ENCODE measurements at places on chromosomes 1 and 21. TPM values are rescaled to one million over a fixed set of nuclear protein-coding genes. Genes with fewer than 3 reads are reported as not detected.

HMGCS2 gene
- 0.12 TPM for total RNA-seq

GRCh38 chr1:38285807-38286530 is 239.4 kb upstream of the POU3F1 start:
- H3K4me1 ChIP-seq, result no peaks in the 10 kb centered on the region
- H3K4me3 ChIP-seq, result no peak overlapping the region
- no peaks in the 10 kb centered on the region for H3K27me3 ChIP-seq
- H3K36me3 ChIP-seq, result no peaks in the 10 kb centered on the region
- H3K27ac ChIP-seq, result no peak overlapping the region

ZYG11A gene
- not detected for total RNA-seq

DNA sequence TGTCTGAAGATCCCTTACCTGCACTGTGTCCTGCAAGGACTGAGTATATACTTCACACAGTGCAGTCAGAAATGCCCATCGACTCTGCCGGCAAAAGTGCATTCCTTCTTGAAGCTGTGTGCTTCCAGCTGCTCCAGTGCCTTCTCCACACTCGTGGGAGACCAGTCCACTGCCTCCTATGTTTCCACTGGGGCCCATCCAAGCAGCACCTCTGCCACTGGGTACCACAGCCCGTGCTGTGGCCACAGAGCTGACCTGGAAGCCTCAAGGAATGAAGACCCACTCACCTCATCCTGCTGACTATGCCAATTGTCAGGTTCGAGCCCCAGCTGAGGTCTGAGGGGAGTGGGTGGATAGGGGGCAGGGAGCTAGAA is 108.1 kb downstream of the GDAP2 start:
- H3K27ac ChIP-seq, result no peak overlapping the region
- peaks cover 6% of the 10 kb centered on the region for H3K4me1 ChIP-seq
- no peak for DNase-seq
- no peaks in the 10 kb centered on the region for H3K36me3 ChIP-seq
- no peaks in the 10 kb centered on the region for H3K27me3 ChIP-seq

DNA sequence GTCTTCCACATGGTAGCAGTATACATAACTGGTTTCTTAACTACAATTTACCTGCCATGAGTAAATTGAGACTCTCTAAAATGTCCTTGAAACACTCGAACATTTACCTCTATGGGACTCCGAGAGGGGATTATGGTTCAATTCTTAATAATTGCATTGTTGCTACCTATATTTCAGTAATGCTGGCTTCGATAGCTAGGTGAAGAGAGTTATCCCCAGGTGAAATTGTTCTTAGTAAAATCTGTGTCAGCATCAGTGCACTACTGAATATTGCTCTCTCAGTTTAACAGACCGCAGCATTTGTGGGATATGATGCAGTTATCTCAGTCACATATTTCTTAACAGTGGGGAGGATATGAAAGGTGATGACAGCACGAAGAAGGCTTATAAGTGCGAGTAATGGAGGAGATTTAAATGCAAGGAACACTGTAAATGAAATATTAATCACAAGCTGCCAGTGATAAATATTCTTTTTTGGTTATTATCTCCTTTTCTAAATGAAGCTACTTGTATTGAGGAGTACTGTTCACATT is 801.9 kb downstream of the BRINP3 start:
- no peaks in the 10 kb centered on the region for H3K36me3 ChIP-seq
- DNase-seq, result no peak
- H3K27me3 ChIP-seq, result no peaks in the 10 kb centered on the region
- no peaks in the 10 kb centered on the region for H3K4me1 ChIP-seq
- H3K4me3 ChIP-seq, result no peak overlapping the region

SF3B4 gene
- 9.2 TPM for total RNA-seq
